ENCODE measurements at places on chromosomes 4 and X. TPM values are rescaled to one million over a fixed set of nuclear protein-coding genes. Genes with fewer than 3 reads are reported as not detected.

- DNase-seq: no peak
- H3K4me1 ChIP-seq: no peaks in the 10 kb centered on the region
- peak overlapping the region; percentile 64 for H3K4me3 ChIP-seq
- H3K27me3 ChIP-seq: no peaks in the 10 kb centered on the region
- no peak overlapping the region for H3K27ac ChIP-seq
- H3K36me3 ChIP-seq: no peaks in the 10 kb centered on the region
Observed at GRCh38 chrX:132023896-132024386, 839 bp downstream of the STK26 start.

DNA sequence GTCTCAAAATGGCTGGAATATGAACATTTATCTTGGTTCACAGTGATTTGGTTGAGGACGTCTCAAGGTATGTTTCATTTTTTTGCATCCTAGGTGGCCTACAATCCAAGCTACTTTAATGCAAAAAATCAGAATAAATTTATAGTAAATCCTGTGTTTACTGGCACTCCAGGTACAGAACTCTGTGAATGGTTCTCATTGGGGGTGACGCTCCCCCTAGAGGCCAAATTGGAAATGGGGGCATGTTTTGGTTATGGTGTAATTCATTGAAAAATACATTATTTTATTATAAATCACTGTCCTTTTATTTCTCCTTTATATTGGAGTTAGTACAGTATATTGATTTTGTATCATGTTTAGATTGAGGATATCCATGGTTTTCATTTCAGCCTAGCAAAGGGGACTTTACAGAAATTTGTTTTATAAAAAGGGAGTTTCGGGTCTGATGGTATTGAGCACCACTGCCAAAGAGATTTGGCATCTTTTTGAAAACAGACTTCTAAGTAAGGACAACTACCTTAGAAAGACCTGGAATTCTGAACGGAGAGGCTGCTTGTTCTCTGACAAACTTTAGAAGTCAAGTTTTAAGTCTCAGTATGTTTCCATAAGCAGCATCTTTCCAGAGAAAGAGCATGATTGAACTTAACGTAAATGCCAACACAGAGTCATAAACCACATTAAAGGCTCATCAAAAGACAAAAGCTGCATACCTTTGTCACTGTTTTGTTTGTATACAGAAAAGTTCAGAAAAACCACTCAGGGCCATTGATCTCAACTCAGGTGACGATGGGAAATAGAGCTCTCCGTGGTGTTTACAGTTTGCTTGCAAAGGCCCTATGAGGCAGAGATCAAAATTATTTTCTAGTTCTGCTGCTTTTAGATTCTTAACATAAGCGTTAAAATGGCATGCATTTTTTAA is 19.4 kb downstream of the MTM1 start:
- no peak overlapping the region for H3K27ac ChIP-seq
- DNase-seq: no peak
- no peaks in the 10 kb centered on the region for H3K4me1 ChIP-seq
- no peaks in the 10 kb centered on the region for H3K36me3 ChIP-seq
- H3K4me3 ChIP-seq: no peak overlapping the region

DNA sequence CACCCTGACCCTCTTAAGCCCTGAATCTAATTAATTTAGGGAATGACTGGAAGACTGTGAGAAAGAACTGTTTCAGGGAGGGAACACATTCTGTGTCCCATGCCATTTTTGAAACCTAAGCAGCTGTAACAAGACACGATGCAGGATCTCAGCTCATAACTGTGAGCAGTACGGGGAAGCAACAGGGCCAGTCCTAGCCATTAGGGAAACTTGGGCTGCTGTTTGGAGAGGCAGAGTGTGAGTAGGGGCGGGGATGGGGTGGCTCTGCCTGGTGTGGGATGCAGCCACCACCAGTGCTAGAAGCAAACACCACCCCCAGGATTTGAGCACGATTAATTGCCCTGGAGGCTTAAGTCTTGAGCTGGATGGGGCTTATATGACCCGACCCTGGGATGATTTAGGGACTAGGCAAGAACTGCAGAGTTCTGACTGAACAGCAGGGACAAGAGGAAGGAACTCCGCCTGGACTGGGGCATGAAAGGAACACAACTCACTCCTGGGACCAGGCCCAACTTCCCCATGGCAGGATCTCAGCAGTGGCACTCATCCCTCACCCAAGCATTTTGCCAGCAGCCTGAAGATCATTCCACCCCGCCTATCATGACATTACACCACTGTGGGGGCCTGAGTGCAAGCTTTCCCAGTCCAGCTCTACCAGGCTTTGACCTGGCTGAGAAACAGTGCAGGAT is 43.1 kb downstream of the ATRX start:
- H3K27me3 ChIP-seq: no peaks in the 10 kb centered on the region
- H3K4me3 ChIP-seq: no peak overlapping the region
- DNase-seq: no peak
- no peaks in the 10 kb centered on the region for H3K4me1 ChIP-seq
- no peak overlapping the region for H3K27ac ChIP-seq

DNA sequence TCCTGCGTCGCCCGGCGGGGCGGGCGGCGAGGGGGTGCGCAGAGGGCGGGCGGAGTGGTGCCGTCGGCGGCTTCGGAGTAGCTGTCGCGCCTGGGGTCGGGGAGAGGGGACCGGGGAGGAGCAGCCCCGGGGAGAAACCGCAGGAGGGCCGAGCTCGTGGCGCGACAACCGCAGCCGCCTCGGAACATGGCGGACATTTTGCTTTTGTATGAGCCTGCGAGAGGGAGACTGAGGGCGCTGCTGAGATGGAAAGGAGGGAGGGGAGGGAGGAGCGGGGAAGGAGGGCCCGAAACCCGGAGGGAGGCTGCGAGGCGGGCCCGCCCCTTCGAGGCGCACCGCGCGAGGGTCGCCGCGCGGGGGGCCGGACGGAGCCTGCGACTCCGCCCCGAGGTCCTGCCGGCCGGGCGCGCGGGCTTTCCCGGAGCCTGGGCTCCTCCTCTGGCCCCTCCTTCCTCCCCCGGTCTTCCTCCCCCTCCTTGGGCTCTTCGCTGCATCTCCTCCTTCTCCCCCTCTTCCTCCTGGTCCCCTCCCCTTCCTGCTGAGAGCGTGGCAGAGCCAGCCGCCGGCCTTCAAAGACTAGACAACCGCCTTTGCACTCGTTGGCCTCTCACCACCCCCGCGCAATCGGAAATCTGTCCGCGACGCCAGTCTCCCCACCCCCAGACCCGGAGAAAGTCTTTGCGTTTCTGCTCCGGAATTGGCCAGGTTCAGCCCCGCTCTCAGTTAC is 1.1 kb downstream of the INTS6L start:
- peak; percentile 81 for DNase-seq
- H3K27me3 ChIP-seq: no peaks in the 10 kb centered on the region
- H3K27ac ChIP-seq: peak overlapping the region; percentile 61
- peak overlapping the region; percentile 49 for H3K4me3 ChIP-seq
- H3K4me1 ChIP-seq: no peaks in the 10 kb centered on the region
- no peaks in the 10 kb centered on the region for H3K36me3 ChIP-seq

GRCh38 chr4:186149872-186150271 is 41.5 kb upstream of the CYP4V2 start:
- H3K27me3 ChIP-seq: no peaks in the 10 kb centered on the region

- no peaks in the 10 kb centered on the region for H3K27me3 ChIP-seq
- DNase-seq: no peak
- H3K27ac ChIP-seq: no peak overlapping the region
- H3K4me3 ChIP-seq: no peak overlapping the region
- H3K36me3 ChIP-seq: no peaks in the 10 kb centered on the region
Observed at GRCh38 chr4:172109466-172109865, 296.3 kb downstream of the GALNTL6 start.

DNA sequence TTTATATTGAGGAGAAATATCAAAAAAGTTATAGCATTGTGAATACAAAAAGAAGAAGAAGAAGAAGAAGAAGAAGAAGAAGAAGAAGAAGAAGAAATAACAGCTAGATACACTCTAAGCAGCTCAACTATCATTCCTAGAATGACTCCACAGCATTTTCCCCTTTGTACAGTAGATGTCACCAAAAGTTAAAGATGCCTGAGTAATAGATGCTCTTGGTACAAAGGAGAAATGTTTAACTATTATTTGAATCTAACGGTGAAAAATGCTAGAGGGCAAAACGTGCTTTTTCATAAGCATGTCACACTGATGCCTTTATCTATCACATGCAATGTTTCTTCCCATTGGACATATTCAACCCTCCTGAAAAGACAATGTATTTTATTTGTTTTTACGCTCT is 178.4 kb upstream of the GPRIN3 start:
- no peaks in the 10 kb centered on the region for H3K4me1 ChIP-seq
- no peak for DNase-seq
- H3K27ac ChIP-seq: no peak overlapping the region
- H3K4me3 ChIP-seq: no peak overlapping the region
- no peaks in the 10 kb centered on the region for H3K36me3 ChIP-seq
- H3K27me3 ChIP-seq: no peaks in the 10 kb centered on the region

- H3K4me1 ChIP-seq: no peaks in the 10 kb centered on the region
- H3K4me3 ChIP-seq: no peak overlapping the region
- H3K27me3 ChIP-seq: no peaks in the 10 kb centered on the region
- no peak overlapping the region for H3K27ac ChIP-seq
Observed at GRCh38 chrX:129585167-129585566, 45.1 kb downstream of the OCRL start.

- H3K4me1 ChIP-seq: no peaks in the 10 kb centered on the region
- no peaks in the 10 kb centered on the region for H3K36me3 ChIP-seq
- no peak overlapping the region for H3K4me3 ChIP-seq
- no peaks in the 10 kb centered on the region for H3K27me3 ChIP-seq
Observed at GRCh38 chrX:50073601-50074000, 127.2 kb downstream of the AKAP4 start.

- no peak overlapping the region for H3K4me3 ChIP-seq
- H3K27me3 ChIP-seq: no peaks in the 10 kb centered on the region
- H3K4me1 ChIP-seq: no peaks in the 10 kb centered on the region
Observed at GRCh38 chr4:7285244-7286094, 93.1 kb downstream of the SORCS2 start.

GRCh38 chr4:2252530-2253091 is 9.3 kb downstream of the MXD4 start:
- no peak overlapping the region for H3K4me3 ChIP-seq
- H3K27me3 ChIP-seq: no peaks in the 10 kb centered on the region
- DNase-seq: no peak
- peaks cover 23% of the 10 kb centered on the region for H3K36me3 ChIP-seq

DNA sequence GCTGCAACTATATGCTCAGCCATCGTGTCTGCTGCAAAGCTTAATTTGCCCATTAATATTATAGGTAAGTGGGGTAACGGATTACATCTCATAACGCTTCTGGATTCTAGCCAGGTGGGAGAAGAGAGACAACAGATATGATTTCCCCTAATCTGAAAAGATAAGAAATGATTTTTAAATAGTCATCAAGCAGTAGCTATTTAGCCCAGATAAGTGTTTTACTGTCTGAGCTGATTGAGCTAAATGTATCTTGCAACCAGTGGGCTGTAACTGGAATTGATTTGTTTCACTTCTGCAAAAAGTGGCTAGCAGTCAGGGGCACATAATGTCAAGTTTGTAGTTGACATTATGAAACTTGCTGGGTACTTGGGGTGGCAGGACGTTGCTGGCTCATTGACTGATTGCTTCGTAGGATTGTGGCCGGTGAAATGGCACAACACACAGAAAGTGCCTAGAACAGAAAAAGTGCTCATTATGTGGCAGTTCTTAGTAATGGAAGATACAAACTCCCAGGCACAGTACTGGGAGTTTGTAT is 18.5 kb downstream of the LAP3 start:
- no peak overlapping the region for H3K27ac ChIP-seq
- no peak for DNase-seq
- H3K4me3 ChIP-seq: no peak overlapping the region
- H3K4me1 ChIP-seq: no peaks in the 10 kb centered on the region
- H3K36me3 ChIP-seq: peaks cover 38% of the 10 kb centered on the region

DNA sequence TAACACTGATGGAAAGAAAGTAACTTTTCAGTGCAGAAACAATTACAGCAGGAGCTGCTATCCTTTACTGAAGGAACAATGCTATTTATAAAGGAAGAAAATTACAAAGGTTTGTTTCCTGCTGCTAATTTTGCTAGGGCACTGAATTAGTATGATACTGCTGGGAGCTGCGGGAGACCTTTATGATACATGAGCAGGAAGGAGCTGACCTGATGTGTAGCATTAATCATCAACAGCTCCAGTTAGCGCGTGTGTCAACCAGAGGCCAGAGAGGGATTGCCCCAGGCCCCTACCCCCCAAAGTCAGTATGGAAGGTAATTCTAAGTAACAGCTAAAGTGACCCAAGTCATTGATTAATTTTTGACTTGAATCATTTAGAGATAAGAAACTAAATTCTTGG is 728.9 kb downstream of the PCDH18 start:
- no peak overlapping the region for H3K27ac ChIP-seq
- no peaks in the 10 kb centered on the region for H3K36me3 ChIP-seq
- H3K27me3 ChIP-seq: no peaks in the 10 kb centered on the region
- DNase-seq: no peak
- no peaks in the 10 kb centered on the region for H3K4me1 ChIP-seq
- H3K4me3 ChIP-seq: no peak overlapping the region

- H3K36me3 ChIP-seq: no peaks in the 10 kb centered on the region
- no peak overlapping the region for H3K4me3 ChIP-seq
- H3K27ac ChIP-seq: no peak overlapping the region
- DNase-seq: no peak
Observed at GRCh38 chr4:56058555-56058954, 109.8 kb downstream of the CEP135 start.

DNA sequence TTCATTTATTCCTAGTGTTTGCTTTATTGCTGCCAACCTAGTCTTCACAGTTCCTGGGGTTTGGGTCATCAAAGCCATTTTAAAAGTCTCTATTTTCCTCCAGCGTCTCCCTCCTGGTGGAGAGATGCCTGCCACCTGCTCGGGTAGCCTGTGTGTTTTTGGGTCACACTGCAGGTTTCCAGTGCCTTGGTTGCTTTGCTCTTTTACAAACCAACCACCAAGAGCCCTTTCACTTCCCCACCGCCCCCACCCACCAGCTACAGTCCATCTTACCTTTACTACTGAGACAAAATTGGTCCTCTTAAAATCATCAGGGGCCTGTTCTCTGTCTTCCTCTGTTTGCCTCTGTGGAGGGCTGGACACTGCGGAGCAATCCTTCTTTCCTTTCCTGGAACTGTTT is 280.5 kb upstream of the GATB start:
- no peak for DNase-seq
- no peaks in the 10 kb centered on the region for H3K27me3 ChIP-seq
- no peaks in the 10 kb centered on the region for H3K36me3 ChIP-seq
- H3K4me1 ChIP-seq: no peaks in the 10 kb centered on the region
- no peak overlapping the region for H3K27ac ChIP-seq

DNA sequence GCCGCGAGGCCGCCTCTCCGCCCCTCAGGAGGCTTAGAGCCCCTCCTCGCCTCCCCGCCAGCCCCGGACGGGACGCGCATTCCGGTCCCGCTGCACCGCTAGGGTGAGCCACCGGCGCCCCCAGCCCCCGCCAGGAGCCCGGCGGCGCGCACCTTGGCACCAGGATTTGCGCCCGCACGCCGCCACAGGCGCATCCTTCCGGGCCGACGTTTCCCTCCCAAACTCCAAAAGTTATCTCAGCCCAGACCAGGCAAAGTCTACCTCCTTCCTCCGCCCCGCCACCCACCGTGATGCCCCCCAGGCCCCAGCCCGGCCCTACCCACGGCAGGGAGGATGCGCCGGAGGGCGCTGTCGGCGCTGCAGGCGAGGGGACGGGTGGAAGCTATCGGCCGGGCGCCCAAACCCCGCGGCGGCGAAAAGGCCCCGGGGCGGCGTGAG is 538 bp downstream of the SCML2 start:
- H3K4me3 ChIP-seq: peak overlapping the region; percentile 44
- no peaks in the 10 kb centered on the region for H3K36me3 ChIP-seq
- H3K27me3 ChIP-seq: no peaks in the 10 kb centered on the region
- peaks cover 3% of the 10 kb centered on the region for H3K4me1 ChIP-seq
- peak; percentile 21 for DNase-seq
- H3K27ac ChIP-seq: no peak overlapping the region

SERPINA7 gene
- 0.31 TPM for total RNA-seq

ELF4 gene
- total RNA-seq: 3.2 TPM

RBPJ gene
- total RNA-seq: 20.8 TPM

DDX53 gene
- not detected for total RNA-seq

SORCS2 gene
- 0.98 TPM for total RNA-seq

CFAP99 gene
- total RNA-seq: 0.41 TPM

SH3BP2 gene
- total RNA-seq: 34.8 TPM

Data from pancreas (tissue), 10 donors.